ENCODE measurements at places on chromosomes 12 and 14.

GRCh38 chr14:104450811-104451401 lies 128.7 kb upstream of the C14orf180 start:
- no peak for DNase-seq

GRCh38 chr12:104514092-104514810 lies 57.5 kb downstream of the CHST11 start:
- DNase-seq: no peak

DNA sequence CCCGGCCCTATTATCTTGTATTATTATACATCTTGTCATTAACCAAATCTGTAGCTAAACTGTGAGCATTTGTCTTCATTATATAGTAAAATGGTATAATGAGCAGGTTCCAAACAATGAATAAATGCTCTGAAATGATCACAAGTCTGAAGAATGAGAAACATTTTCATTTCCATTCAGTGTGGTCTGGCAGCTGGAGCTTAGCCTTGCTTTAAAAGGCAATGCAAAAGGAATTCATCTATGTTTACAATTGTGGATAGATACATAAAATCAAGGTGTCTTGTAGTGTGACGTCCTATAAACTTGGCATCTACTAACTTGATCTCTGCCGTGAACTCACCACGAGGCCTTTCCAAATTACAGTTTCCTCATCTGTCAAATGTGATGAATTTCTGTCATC lies 168.3 kb downstream of the RMST start:
- DNase-seq: no peak

GRCh38 chr14:70254476-70254961 lies 65.8 kb upstream of the SLC8A3 start:
- no peak for DNase-seq

DNA sequence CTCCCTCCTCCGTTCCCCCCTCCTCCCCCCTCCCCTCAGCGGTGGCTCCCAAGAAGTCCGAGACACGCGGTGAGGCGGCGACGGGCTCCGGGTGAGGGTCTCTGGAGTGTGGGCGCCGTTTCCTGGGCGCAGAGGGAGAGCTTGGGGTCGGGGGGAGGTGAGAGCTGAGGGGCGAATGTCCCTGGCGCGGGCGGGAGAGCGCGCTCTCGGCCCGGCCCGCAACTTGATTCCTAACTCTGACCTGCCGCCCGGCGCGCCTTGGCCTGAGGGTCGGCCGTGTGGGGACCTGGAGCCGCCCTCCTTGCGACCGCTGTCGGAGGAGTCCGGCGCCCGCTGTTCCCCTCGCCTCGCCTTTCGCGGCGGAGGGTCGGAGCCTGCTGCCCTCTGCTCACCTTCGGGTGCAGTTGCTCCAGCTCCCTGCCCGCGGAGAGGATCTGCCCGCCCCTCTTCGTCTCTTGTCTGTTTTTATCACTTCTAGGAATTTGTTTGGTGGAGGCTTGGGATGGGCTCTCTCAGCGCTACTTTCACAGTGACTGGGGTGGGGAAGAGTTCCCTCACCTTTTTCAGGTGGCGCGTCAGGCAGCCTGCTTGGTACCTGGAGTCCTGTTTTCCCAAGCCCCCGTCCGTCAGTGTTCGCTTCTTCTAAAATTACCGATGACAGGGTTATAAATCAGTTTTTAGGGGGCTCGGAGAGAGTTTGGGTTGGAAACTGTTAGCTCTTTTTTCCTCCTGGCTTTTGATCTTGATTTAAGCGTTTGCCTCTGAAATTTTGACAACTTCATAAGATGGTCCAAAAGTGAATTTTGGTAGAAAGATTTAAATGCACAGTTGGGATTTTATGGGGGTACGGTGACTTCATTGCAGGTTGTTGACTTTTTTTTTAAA lies 495 bp downstream of the ADIPOR2 start:
- DNase-seq: no peak

DNA sequence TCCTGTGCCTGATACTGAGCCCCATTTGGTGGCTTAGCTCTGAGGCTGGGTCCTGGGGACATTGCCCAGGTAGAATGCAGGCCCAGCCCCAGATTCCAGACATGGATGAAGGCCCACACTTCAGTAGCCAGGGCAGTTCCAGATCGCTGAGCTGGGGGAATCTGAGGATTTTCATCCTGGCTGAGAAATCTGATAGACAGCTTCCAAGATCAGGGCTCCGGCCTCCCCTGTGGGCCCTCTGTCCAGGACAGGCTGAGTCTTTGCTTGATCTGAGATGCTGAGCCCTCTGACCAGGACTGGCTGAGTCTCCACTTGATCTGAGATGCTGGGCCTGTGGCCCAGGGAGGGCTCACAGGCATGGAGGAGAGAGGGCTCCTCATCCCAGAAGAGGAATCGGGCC lies 3.3 kb upstream of the RASAL1 start:
- no peak for DNase-seq

DNA sequence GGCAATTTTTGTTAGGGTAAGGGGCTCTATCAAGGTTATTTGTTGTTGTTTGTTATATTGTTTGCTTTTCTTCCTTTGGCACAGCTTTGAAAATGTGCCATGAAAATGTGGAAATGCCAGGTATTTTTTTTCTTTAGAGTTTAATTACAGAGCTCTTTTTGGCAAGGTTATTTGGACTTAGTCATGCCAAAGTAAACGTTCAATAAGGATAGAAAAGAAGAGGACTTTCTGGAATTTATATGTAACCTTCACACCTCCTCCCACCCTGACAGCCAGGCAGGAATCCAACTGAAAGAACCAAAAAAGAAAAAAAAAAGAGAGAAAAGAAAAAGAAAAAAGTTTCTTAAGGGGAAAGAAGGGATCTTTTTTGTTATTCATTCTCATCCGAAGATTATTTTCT lies 217.8 kb downstream of the KITLG start:
- no peak for DNase-seq

DNA sequence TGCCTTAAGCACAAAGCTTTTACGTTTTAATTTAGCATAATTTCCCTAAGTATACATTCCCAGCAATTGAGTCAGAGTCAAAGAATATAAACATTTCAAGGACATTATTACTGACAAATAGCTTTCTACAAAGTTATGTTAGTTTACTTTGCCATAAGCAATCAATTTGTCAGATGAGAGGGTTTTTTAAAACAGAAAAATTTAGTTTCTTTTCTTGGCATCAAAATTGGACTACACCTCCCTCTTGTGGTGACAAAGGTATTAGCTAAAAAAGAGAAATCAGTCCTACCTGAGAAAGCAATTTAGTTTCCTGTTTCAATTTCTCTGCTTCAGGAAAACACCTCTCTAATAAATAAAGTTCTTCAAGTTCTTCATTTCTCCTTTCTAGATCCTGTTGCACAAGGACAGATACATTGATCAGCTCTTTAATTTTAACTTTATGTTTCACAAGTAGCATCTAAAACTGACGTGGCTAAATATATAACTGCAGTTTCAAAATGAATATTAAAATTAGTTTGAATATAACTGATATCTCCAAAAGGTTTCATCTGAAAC lies 39.9 kb downstream of the DNAI7 start:
- DNase-seq: no peak

GRCh38 chr12:113647048-113647447 lies 175.4 kb upstream of the LHX5 start:
- DNase-seq: no peak

- no peak for DNase-seq
Observed at GRCh38 chr12:98352218-98352811, 163.1 kb upstream of the TMPO start.

GRCh38 chr12:108580531-108580930 lies 17.4 kb downstream of the TMEM119 start:
- no peak for DNase-seq

- DNase-seq: no peak
Observed at GRCh38 chr12:132181570-132182200, 37.4 kb downstream of the NOC4L start.

GRCh38 chr12:107760207-107760808 lies 629 bp downstream of the PRDM4 start:
- DNase-seq: peak; percentile 25

Data from omental fat pad (tissue), 4 donors.